Activated CD4-positive, alpha-beta T cell treated with anti-CD3 and anti-CD28 coated beads, Interleukin-2, amount 50 U/mL, for 24 hours (primary cell): ENCODE measurements at places on chromosomes 13 and 19.

- DNase-seq: no peak
These were observed 1.6 kb downstream of the FSTL3 start for GRCh38 chr19:677601-678436.

DNA sequence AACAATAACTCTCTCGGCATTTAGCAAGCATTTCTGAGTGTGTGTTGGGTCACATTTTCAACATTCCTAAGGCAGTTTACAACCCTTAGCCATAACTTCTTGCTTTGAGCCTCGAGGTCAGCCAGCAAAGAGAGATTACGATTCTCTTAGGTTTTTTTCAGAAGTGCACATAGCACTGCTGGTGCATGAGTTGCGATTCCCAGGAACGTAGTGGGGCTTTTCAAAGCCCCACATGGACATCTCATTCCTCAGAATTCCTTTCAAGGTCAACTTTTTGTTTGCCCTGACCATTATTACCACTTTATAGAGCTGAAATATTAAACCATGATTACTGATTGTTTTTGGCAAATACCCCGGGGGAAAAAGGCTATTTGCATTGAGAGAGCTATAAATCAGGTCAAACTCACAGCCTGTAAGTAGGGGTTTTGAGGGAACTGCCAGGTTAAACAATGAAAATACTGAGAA is 705.3 kb downstream of the GPC5 start:
- no peak for DNase-seq

- DNase-seq: no peak
These were observed 412.5 kb downstream of the OXGR1 start for GRCh38 chr13:96581741-96582140.

- no peak for DNase-seq
These were observed 22.2 kb upstream of the LRP3 start for GRCh38 chr19:33171916-33172359.

DNA sequence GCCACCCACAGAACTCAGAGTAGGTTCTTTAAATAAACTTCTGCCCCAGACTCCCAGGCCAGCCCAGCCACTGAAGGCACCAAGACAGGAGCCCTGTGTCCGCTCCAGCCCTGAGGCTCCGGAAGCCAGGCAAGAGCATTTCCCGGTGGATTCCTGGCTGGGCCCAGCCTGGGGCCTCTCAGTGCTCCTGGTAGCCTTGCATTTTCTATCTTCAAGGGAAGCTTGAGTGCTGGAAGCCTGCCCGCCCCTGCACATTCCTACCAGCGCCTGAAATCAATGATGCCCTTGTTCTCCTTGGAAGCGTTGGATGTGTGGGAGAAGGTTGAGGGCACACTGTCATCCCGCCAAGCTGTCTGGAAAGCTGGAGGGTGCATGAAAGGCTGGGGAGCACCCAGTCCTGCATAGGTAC is 70.3 kb downstream of the ALOX5AP start:
- DNase-seq: no peak

DNA sequence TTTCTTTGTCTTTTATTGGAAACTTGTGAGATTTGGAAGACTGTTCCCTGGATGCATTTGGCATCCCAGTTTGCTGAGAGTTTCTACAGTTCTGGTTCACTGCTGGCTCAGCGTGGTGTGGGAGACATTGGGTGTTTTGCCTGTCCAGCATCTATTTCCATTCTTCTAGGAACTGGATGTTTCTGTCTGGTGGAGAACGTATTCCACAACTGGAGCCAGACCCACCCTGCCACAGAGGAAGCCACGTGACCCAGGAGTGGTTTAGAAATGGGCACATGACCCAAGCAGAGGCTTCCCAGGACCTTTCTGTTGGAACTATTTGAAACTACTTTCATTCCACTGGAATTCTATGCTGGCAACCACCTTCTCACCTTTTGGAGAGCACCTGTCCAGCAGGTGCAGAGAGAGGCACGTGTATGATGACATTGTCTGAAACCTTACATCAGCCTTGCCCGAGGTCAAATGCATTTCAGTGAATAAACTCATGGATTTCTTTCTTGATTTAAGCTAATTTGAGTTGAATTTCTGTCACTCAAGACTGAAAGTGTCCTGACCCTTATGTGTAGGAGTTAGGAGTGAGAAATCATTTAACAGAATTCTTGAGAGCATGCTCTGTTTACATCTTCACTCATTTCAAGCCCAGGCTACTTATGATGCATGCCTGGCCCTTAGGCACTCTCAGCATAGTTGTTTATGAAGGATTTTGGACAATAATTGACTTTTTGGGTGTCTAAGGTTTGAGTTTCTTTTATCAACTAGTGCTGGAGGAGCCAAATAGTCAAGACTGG is 121.8 kb downstream of the AKAP11 start:
- DNase-seq: no peak

DNA sequence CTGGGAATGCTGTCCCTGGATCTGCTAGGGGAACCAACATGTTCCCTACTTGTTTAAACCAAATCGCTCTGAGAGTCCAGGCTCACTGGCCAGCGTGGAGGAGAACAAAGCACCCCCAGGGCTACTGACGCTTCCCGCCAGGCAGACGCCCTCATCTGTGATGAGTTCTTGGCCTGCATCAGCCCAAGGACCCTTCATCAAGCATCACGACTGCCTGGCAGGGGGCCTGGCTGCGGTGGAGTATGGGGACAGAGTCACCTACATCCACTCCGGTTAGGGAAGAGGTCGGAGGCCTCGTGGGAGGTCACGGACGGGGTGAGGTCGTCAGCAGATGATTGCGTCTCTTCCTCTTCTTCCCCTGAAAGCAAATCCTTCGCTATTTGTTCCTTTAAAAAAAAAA is 17.7 kb downstream of the MIER2 start:
- no peak for DNase-seq

DNA sequence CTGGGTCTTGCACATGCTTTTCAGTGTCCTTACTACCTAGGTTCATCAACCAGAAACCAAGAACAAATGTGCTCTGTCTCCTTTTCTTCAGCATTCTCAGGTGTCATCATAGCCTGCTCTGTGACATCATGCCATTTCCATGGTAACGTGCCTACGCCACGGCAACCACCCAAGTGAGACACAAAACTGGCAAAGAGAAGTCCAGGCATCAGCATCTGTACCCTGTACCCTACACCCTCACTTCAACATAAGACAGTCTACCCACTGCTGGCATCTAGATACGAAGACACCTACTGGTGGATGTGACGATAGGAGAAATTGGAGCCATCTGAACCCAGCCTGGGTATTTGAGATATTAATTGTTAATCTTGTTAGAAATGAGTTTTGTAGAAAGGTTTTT is 13.3 kb downstream of the ZC3H4 start:
- no peak for DNase-seq

GRCh38 chr13:106246666-106247188 is 288.7 kb downstream of the EFNB2 start:
- no peak for DNase-seq

GRCh38 chr13:78604782-78605611 is 1.6 kb upstream of the POU4F1 start:
- no peak for DNase-seq

- no peak for DNase-seq
These were observed 14.9 kb downstream of the LMO7 start for GRCh38 chr13:75651013-75651412.
